ENCODE measurements at places on chromosomes 13 and 19.
A peak's percentile ranks its signal among the peaks of the same experiment; 100 is the strongest.

- no peak for DNase-seq
These were observed 9.6 kb upstream of the SBNO2 start for GRCh38 chr19:1183543-1184172.

GRCh38 chr19:6088602-6089049 is 21.7 kb downstream of the RFX2 start:
- DNase-seq, result no peak

DNA sequence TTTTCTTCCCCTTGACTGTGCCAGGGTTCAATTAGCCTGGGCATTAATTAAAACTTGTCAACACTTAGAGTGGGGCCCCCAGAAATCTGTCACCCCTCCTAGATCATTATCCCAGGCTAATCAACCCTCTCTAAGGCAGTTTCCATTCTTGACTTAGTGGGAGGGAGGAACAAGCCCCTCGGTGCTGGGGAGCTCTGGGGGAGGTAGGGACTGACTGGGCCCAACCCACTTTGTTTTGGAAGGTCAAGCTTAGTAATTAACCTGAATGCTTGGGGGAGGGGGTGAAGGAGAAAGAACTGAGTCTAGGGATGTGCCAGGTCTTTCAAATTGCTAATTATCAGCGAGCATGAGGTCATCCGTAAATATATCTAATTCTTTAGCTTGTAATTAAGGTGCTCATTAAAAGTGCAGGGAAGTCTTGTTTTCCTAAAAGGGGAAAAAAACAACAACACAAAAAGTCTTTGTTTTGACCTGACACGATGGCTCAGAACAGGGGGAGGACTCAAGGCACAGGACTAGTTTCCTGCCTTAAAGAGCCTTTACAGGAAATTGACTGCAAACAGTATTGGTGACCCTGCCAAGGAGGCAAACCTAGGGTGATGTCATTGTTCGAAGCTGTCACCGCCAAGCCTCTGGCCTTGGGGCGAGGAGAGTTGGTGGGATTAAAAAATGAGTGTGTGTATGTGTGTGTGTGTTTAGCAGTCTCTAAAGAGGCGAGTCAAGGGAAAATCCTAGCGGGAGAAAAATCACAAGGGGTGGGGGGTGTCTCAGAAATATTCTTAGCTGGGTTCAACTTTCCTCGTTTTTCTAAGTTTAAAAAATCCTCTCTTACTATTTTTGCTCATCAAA is 19.4 kb downstream of the ACTN4 start:
- DNase-seq, result peak; percentile 70

DNA sequence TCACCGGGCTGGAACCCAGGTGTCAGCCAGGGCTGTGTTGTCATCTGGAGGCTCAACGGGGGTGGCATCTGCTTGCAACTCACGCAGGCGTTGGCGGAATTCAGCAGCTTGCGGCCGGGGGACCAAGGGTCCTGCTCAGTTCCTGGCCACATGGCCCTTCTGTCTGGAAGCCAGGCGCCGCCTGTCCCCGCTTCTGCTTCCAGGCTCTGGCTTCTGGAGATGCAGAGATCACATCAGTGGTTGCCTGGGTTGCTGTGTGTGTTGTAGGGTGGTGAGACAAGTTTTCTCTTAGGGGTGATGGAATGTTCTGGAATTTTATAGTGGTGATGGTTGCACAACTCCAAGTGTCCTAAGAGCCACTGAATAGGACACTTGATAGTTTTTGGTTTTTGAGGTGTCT is 5.0 kb downstream of the ADAT3 start:
- no peak for DNase-seq

- DNase-seq, result no peak
These were observed 251.0 kb downstream of the GPC5 start for GRCh38 chr13:91649456-91649855.

- DNase-seq, result peak; percentile 30
These were observed 27.4 kb upstream of the TIMM44 start for GRCh38 chr19:7970716-7971448.

GRCh38 chr13:24083141-24083540 is 77.4 kb upstream of the SPATA13 start:
- DNase-seq, result no peak

GRCh38 chr19:35860436-35860817 is 3.7 kb downstream of the KIRREL2 start:
- DNase-seq, result no peak

GRCh38 chr13:86665842-86666241 is 866.6 kb upstream of the SLITRK6 start:
- DNase-seq, result no peak

DNA sequence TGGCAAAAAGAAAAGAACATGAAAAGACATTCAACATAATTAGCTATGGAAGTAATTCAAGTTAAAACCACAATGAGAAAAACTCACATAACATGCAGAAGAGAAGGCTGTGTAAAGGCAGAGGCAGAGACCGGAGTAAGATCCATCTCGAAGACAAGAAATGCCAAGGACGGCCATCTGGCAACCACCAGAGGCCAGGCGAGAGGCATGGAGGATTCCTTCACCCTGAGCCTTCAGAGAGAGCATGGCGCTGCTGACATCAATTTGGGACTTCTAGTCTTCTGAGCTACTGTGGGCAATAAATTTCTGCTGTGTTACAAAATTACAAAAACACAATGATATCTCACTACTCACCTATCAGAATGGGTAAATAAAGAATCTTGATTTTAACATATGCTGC is 381.0 kb downstream of the TSHZ3 start:
- DNase-seq, result no peak

DNA sequence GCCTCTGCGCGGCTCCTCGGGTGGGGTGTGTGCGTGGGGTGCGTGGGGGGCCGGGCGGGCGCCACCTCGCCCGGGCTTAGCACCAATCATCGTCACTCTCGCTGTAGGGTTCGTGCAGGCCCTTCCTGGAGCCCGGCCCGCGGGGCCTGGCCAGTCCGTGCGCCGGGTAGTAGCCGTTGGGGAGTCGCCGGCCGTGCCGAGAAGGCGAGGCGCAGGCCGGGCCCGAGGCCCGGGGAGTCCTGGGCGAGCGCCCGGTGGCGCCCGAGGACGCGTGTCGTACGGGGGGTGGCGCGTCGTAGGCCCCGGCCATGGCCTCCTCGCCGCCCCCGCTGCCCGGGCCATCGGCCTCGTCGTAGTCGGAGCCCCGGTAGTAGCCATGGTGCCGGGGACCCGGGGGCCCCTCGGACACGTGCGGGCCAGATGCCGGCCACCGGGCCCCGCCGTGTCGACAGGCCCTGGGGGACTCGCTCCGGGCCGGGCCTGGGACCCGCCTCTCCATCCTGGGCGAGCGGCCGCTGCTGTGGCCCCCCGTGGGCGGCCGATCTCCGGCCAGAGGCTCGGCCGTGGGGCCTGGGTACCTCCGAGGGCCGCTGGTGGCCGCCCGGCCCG is 57.1 kb downstream of the IER2 start:
- DNase-seq, result no peak

Data from activated CD4-positive, alpha-beta T cell treated with anti-CD3 and anti-CD28 coated beads, Interleukin-2, amount 50 U/mL, for 16 hours (primary cell).